NCI-H2107 (cell line): ENCODE measurements at places on chromosomes 11 and 22.

DNA sequence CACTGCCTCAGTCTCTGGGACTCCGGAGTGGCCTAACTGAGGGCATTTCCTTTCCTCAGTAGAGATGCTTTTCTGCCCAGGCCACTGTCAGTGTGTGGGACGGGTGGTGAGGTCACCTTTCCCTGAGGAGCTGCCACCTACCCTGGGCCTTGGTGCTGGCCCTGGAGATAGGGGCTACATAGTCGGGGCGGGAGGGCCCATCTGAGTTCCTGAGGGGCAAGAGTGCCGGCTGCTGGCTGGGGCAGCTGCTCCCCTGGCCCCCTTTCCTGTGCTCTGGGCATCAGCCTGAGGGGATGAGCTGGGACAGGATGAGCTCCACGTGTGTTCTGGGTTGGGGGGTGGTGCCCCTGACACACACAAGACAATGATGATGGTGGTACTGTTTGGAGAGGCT lies 5.4 kb downstream of the KCNC1 start:
- no peak for DNase-seq

DNA sequence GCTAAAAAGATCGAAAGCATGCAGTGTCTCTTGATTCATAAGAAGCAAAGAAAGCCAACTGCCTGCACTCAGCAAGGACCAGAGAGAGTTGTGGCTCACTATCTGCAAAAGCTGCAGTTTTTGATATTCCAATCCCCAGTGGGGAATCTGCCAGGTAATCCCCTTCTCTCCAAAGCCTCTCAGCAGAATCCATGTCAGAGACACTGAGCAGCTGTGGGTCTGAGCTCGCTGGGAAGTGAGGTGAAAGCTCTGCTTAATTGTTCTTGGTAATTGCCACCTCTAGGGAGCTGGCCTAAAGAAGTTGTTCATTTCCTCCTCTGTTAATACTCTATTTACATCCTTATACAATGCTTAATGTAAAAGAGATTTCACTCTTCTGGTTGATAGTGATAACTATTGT lies 261.3 kb upstream of the LRRC4C start:
- no peak for DNase-seq

DNA sequence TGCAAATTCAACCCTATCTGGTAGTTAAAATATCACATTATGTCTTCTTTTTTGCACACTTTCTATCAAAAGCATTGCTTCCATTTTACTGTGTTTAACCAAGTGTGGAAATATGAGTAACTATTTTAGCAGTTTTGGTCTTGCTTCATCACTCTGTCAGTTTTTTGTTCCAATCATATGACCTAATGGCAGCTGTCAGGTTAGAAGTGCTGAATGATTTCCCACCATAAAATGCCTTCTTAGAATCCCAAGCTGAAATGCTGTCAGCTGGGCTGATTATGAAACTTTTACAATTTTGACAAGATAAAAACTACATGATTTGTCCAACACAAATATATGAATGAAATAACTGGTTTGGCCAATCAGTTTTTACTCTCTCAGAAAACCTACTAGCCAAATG lies 1654.6 kb upstream of the RAG2 start:
- no peak for DNase-seq

- no peak for DNase-seq
Observed at GRCh38 chr11:118689503-118689851, 10.0 kb upstream of the TREH start.

DNA sequence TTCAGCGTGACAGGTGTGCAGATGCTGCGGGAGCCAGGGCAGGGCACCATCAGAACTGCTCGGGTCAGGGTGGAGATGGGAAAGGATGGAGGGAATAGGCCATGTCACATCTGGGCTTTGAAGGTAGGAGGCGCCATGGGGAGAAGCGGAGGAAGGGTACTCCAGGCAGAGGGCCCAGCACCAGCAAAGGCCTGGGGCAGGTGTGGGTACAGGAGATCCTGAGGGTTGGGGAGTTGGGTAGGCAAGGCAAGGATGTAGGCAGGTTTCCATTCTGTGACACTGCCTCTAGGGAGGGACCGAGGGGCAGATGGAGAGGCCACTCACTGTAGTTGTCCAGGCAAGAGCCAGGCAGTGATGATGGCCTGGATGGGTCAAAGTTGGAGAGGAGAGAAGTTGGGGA lies 8.5 kb downstream of the EMID1 start:
- no peak for DNase-seq

- DNase-seq: no peak
Observed at GRCh38 chr11:87974797-87975196, 200.4 kb downstream of the RAB38 start.

DNA sequence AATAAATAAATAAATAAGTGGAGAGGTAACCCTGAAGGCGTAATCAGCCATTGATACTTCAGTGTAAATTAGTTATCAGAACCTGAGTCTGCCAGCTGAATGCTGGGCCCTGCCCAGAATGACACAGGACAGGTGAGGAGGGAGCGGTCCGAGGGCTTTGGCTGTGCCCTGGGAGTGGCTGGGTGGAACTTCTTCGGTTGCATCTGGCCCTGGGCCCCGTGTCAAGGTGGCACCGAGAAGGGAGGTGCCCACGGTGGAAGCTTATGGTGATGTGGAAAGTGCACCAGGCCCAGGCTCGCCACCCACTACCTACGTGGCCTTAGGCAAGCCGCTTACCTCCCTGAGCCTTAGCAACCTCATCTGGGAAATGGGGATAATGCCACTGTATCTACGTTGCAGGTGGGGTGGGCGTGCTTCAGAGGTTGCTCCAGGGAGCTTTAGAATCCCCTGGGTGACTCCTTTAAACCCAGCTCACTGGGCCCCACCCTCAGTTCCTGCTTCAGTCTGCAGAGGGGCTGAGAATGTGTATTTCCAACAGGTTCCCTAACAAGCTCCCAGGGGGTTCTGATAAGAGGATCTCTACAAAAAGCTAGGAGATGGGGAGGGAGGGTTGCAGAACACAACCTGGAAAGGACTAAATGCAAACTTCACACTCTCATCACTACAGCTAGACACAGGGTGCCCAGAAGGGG lies 38.8 kb downstream of the TXN2 start:
- DNase-seq: no peak

DNA sequence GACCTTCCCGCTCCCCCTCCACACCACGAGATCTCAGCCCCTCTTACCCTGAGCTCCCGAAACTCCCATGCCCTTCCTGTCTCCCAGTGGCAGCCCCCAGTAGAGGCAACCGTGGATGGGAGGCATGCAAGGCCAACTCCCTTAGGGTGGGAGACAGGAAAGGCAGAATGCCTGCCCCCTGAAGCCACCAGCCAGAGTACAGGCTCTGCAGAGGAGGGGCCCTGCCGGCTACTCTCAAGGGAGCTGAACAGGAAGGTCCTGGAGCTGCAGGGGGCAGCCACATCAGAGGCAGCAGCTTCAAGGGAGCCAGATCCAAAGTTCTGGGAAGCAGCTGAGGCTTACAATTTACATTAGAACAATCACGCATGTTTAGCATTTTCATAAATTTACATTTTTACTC lies 38.3 kb downstream of the PDE2A start:
- DNase-seq: no peak

DNA sequence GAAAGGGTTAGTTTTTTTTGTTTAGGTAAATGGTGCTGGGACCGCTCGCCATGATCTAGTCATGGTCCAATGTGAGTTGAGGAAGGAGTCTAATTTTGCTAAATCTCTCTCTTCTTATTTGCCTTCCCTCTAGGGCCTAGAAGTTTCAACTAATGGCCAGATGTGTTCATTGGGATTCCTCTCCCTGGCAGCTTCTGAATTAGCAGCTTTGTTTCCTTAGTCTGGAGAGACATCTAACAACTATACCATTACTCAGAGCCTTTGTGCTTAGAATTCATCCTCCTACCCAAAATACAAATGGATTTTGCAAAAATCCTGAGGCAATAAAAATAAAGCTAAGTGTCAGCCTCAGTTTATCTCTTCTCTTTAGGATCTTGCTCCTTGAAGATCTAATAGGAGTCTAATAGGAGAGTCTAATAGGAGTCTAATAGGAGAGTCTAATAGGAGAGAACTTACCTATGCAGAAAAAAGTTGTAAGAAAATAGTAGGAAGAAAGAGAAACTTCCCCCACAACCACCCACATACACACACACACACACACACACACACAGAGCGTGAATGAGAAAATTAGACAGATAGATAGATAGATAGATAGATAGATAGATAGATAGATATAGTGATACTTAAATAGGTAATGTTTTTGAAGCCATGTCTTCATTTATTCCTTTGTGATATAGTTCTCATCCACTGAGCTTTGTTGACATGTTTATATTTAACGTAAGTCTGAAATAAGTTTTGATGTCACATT lies 980.5 kb upstream of the CNTN5 start:
- no peak for DNase-seq
